EH (cell line): ENCODE measurements at places on chromosomes 3 and 15.
A peak's percentile ranks its signal among the peaks of the same experiment; 100 is the strongest.

GRCh38 chr3:149332771-149333170 is 665 bp downstream of the TM4SF18 start:
- DNase-seq, result peak; percentile 43

DNA sequence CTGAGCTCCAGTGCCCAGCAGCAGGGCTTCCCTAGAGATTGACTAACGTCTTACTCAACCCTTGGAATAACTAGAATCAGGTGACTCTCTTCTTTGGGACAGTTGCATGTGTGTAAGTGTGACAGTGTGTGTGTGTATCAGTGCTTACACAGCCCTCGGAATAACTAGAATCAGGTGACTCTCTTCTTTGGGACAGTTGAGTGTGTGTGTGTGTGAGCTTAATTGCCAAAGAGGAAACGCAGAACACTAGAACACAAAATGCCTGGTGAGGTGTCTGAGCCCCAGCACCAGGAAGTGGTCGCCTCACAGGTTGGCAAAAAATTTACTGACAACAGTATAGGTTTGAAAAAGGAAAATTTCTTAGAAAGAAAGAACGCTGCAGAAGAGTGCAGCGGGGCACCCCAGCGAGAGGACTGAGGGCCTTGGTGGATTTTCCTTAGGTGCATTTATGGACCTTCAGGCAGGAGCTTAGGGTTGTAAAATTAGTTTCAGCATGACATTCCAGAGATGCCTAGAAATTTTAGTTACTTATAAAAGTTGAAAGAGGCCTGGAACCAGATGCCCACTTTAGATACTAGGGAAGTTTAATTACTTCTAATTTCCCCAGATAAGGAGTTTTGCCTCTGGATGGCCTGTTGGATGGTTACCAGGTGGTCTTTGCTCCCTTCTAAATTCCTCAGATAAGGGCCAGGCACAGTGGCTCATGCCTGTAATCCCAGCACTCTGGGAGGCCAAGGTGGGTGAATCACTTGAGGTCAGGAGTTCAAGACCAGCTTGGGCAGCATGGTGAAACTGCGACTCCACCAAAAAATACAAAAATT is 3.7 kb upstream of the WDR82 start:
- DNase-seq, result peak; percentile 44

GRCh38 chr3:195061756-195062655 is 209.0 kb downstream of the XXYLT1 start:
- DNase-seq, result no peak

GRCh38 chr3:140572334-140572733 is 105.5 kb upstream of the TRIM42 start:
- DNase-seq, result no peak

- DNase-seq, result no peak
Observed at GRCh38 chr3:83524901-83525300, 1433.9 kb upstream of the CADM2 start.

GRCh38 chr15:92682741-92683510 is 27.4 kb upstream of the FAM174B start:
- peak; percentile 61 for DNase-seq

DNA sequence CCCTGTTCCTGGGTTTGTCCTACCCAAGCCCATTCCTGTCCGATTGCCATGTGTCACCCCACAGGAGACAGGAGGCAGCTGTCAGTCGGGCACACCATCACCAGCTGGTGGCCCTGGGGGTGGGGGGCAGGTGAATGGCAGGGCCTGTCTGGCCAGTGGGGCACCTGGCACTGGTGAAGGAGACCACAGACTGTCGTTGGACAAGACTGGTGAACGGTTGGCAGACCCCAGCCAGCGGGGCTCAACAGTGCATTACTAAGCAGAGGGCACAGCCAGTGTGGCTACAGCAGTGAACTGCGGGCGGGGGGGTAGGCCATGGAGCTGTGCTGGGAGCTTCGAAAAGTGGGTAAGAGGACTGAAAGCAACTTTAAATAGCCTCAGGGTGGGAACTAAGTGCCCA is 2.1 kb downstream of the SEMA7A start:
- DNase-seq, result no peak
